ENCODE measurements at places on chromosomes 3 and 15.

GRCh38 chr3:48347500-48347899 lies 14.0 kb upstream of the SPINK8 start:
- no peaks in the 10 kb centered on the region for H3K36me3 ChIP-seq
- no peak for DNase-seq
- H3K4me3 ChIP-seq = no peak overlapping the region
- no peak overlapping the region for H3K27ac ChIP-seq
- H3K27me3 ChIP-seq = no peaks in the 10 kb centered on the region
- no peaks in the 10 kb centered on the region for H3K4me1 ChIP-seq

- H3K36me3 ChIP-seq = peaks cover 44% of the 10 kb centered on the region
- no peak overlapping the region for H3K27ac ChIP-seq
- H3K4me3 ChIP-seq = no peak overlapping the region
- no peak for DNase-seq
- H3K27me3 ChIP-seq = no peaks in the 10 kb centered on the region
- H3K4me1 ChIP-seq = peaks cover 20% of the 10 kb centered on the region
Measured at GRCh38 chr3:42635111-42635510, 18.4 kb upstream of the ZBTB47 start.

DNA sequence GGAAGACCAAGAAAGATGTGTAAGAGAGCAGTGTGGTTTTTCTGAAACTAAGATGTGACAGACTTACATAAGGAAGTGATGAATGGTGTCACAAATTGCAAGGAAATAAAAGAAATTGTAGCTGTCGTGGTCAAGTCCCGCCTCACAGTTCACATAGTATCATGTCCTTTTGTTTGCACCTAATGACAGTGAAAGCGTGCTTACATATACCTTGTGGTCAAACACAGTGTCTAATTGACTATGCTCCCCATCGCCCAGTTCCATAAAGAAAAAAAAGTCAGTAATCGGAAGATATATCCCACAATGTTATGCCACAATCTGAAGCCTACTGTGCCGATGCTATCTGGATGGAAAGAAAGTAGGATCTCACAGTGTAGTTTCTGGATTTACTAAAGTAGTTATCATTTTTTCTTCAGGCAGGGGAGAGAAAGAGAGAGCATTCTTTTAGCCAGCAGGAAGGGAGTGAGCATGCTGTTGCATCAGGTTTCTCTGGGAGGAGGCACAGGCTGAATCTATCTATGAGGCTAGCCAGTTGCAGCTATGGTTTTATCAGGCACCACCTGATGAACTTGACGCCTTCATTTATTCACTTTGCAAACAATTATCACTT lies 9.8 kb upstream of the PLSCR1 start:
- H3K27me3 ChIP-seq = no peaks in the 10 kb centered on the region
- no peak for DNase-seq
- peaks cover 12% of the 10 kb centered on the region for H3K4me1 ChIP-seq
- no peak overlapping the region for H3K4me3 ChIP-seq
- no peaks in the 10 kb centered on the region for H3K36me3 ChIP-seq

DNA sequence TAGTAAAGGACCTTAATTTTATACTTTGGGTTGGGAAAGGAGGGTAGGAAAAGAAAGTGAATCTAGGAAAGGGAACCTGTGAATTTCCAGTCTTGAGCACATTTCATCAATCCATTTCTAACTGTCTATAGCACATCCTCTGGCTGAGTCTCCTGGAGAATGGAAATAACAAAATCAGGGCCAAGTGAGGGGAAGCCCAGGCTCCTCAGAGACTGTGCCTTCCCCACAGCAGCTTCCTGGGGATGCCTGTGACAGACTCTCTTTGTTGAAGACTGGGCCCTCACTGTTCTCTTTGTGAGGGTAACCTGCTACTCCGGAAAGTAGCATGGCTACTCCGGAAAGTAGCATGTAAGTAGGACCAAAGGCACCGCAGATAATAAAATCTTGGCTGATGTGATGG lies 22.6 kb upstream of the CSPG5 start:
- no peaks in the 10 kb centered on the region for H3K4me1 ChIP-seq
- no peak overlapping the region for H3K27ac ChIP-seq
- DNase-seq = no peak
- peaks cover 3% of the 10 kb centered on the region for H3K36me3 ChIP-seq

DNA sequence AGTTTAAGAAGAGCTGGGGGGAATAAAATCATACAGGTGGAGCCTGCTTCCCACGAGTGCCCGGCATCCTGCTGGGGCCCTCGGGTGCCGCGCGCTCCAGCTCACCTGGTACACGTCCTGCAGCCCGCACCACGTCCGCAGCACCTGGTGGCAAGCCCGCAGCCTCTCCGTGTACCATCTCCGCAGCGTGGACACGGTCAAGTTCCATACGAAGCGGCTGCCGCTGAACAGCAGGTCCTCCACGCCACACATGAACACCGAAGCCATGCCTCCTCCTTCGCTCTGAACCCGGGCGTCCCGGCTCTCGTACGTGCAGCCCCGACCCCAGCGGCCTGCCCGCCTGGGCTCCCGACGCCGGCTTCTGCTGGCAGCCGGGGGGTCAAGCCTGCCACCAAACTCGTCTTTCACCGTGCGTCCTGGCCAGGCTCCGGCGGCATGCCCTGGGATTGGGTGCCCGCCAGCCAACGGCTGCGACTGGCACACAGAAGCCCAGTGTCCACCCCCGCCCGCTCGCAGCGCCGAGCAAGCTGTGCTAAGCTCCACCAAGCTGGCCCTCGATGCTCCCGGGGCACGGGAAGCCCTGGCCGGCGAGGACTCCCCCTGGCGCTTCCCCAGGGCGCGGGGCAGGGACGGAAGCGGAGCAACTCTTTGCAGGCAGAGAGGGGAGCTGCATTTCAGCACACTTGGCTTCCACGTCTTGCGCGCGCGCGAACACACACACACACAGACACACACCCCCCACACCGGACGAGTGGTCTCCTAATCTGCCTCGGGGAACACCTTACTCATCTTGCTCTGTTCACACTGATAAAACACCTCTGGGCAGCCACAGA lies at the start of gene FRMD4B:
Gene FRMD4B (minus strand): TSS at position 366 of the 833 bp plus-strand sequence. CDS start 99 bp downstream, at position 267.
- H3K27ac ChIP-seq = peak within 1 kb of the TSS; percentile 72
- no peaks in the 10 kb centered on the region for H3K27me3 ChIP-seq
- H3K4me1 ChIP-seq = peaks cover 7% of the 10 kb centered on the region
- no peaks in the 10 kb centered on the region for H3K36me3 ChIP-seq
- H3K4me3 ChIP-seq = peak within 1 kb of the TSS; percentile 78

DNA sequence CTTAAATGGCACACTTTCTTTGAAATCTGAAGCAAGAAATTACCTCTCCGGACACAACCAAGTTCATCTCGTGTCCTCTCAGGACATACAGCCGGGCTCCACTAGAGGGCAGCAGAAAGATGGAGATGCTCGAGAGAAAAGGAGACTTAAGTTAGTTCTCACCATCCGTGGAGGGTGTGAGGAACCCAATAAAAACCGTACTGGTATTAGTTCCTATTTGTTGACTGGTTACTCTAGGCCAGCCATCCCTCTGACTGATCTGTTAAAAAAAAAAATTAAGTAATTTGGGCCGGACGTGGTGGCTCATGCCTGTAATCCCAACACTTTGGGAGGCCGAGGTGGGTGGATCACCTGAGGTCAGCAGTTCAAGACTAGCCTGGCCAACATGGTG lies 7.9 kb upstream of the CYP11A1 start:
- no peaks in the 10 kb centered on the region for H3K27me3 ChIP-seq
- no peak overlapping the region for H3K4me3 ChIP-seq
- DNase-seq = peak; percentile 44
- peaks cover 9% of the 10 kb centered on the region for H3K4me1 ChIP-seq
- no peak overlapping the region for H3K27ac ChIP-seq

DNA sequence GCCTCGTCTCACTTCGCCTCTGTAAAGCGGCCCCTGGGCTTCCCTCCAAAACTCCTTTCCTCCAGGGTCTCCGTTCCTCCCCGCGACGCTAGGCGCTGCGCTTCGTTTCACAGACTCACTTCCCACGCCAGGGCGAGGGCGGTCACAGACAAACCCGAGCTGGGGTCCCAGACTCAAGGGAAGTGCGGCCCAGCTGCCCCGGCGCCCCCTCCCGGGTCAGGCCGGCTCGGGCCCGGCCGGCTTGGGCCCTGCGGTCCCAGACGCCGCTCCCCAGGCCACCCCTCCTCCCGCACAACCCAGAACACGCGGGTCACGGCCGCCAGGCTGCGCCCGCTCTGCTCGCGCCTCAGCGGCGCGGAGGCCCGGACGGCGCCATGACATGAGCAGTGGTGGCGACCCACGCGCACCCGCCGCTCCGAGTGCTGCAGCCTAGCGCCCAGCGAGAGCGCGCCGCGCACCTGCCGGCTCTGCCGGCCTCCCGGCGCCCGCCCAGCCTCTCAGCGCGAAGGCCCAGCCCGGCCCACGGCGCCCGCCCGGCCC lies 547 bp downstream of the NUP210 start:
- peak overlapping the region; percentile 77 for H3K4me3 ChIP-seq
- no peak for DNase-seq
- no peaks in the 10 kb centered on the region for H3K27me3 ChIP-seq
- H3K27ac ChIP-seq = no peak overlapping the region

GRCh38 chr15:56241374-56242105 lies 2.1 kb downstream of the RFX7 start:
- DNase-seq = no peak
- H3K4me3 ChIP-seq = peak overlapping the region; percentile 96
- no peaks in the 10 kb centered on the region for H3K36me3 ChIP-seq

- H3K4me1 ChIP-seq = peaks cover 7% of the 10 kb centered on the region
- H3K4me3 ChIP-seq = no peak overlapping the region
- H3K27ac ChIP-seq = no peak overlapping the region
- no peaks in the 10 kb centered on the region for H3K27me3 ChIP-seq
- DNase-seq = no peak
Measured at GRCh38 chr3:23880703-23881339, 36.0 kb downstream of the NKIRAS1 start.

GRCh38 chr3:128424508-128425069 lies 42.1 kb downstream of the DNAJB8 start:
- no peaks in the 10 kb centered on the region for H3K4me1 ChIP-seq
- H3K36me3 ChIP-seq = no peaks in the 10 kb centered on the region
- no peak overlapping the region for H3K27ac ChIP-seq

GRCh38 chr3:132641837-132642538 lies 17.6 kb downstream of the ACAD11 start:
- DNase-seq = no peak
- H3K36me3 ChIP-seq = peaks cover 4% of the 10 kb centered on the region
- no peak overlapping the region for H3K27ac ChIP-seq
- H3K4me1 ChIP-seq = no peaks in the 10 kb centered on the region

DNA sequence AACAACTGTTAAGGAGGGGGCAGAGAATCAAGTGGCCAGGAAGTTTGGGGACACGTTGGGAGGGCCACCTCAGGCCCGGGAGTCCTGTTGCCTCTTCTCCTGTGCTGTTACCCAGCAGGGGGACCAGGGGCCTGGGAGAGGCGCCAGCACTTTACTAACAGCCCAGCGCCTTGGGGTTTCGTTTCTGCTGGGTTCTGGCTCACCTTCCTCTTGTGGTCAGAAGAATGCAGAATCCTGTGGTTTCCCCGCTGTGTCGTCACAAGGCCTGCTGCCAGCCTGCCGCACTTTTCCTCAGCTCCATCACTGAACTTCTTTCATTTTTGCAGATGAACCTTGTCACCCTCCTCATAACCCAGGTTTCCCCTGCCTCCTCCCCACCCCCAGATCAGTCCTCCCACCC lies 67.7 kb downstream of the SLC30A4 start:
- DNase-seq = no peak
- no peak overlapping the region for H3K27ac ChIP-seq
- H3K4me3 ChIP-seq = no peak overlapping the region
- H3K27me3 ChIP-seq = no peaks in the 10 kb centered on the region

GRCh38 chr15:88563638-88564037 lies 17.2 kb upstream of the DET1 start:
- DNase-seq = no peak
- no peaks in the 10 kb centered on the region for H3K36me3 ChIP-seq
- H3K4me1 ChIP-seq = no peaks in the 10 kb centered on the region

DNA sequence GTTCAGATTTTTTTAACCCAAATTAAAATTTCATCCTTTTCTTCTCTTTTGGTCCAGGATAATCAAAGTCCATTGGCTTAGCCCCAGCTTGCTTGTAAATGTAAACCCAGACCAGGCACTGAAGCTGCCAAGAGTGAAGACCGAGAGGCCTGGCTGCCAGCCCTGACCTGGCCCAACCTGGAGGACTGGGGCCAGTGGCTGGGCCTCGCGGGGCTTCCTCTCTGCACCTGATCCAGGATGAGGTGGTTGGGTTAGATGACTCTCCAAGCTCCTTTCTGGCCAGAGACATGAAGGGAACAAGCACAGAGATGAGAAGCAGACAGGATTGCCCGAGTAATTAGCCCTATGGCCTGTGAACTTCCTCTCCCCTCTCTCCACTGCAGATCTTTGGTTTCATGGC lies 50.6 kb downstream of the CMTM6 start:
- H3K36me3 ChIP-seq = no peaks in the 10 kb centered on the region
- H3K27me3 ChIP-seq = no peaks in the 10 kb centered on the region
- H3K27ac ChIP-seq = no peak overlapping the region
- H3K4me1 ChIP-seq = no peaks in the 10 kb centered on the region
- DNase-seq = no peak
- H3K4me3 ChIP-seq = no peak overlapping the region

DNA sequence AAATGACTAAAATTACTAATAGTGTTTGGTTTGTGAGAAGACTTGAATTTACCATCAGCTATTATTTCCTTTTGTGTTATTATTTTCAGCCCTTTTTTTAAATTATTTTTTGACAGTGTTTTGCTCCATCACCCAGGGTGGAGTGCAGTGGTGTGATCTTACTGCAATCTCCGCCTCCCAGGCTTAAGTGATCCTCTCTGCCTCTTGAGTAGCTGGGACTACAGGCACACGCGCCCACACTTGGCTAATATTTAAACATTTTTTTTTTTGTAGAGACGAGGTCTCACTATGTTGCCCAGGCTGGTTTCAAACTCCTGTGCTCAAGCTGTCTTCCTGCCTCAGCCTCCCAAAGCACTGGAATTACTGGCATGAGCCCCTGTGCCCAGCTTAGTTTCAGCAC lies 31.7 kb upstream of the UTS2B start:
- H3K36me3 ChIP-seq = peaks cover 22% of the 10 kb centered on the region
- DNase-seq = no peak
- H3K27me3 ChIP-seq = no peaks in the 10 kb centered on the region
- H3K4me3 ChIP-seq = no peak overlapping the region

DNA sequence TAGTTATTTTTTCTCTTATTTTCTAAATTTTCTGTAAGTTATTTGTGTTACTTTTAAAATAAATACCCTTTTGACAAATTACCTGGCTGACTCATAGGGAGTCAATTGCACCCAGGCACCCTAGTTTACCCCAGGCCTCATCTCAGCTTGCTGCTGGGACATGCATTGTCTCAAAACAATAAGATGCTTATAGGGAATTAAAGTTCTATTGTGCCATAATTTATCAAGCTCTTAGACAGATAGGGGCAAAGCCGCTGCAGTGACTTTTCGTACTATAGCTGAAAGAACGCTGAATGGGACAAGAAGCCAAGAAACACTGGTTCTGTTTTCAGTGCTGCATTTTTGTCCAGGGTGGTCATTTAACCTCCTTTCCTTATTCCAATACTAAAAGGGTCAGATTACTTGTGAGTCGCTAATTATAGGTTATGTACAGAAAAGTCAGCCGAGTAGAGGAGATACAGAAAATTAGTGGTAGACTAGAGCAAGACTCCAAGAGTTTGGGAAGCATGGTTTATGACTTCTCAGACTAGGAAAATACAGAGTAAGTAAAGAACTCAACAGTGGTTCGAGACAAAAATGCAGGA lies 50.3 kb downstream of the EXD1 start:
- H3K4me3 ChIP-seq = no peak overlapping the region
- H3K36me3 ChIP-seq = no peaks in the 10 kb centered on the region
- H3K27ac ChIP-seq = no peak overlapping the region
- H3K27me3 ChIP-seq = no peaks in the 10 kb centered on the region

GRCh38 chr3:57006179-57006657 lies 54.2 kb upstream of the SPATA12 start:
- H3K27ac ChIP-seq = peak overlapping the region; percentile 85
- H3K4me3 ChIP-seq = no peak overlapping the region
- DNase-seq = no peak
- H3K36me3 ChIP-seq = no peaks in the 10 kb centered on the region
- no peaks in the 10 kb centered on the region for H3K27me3 ChIP-seq
- H3K4me1 ChIP-seq = peaks cover 32% of the 10 kb centered on the region
